Fibroblast of upper back skin (primary cell): ENCODE measurements at places on chromosomes 6 and 20.

DNA sequence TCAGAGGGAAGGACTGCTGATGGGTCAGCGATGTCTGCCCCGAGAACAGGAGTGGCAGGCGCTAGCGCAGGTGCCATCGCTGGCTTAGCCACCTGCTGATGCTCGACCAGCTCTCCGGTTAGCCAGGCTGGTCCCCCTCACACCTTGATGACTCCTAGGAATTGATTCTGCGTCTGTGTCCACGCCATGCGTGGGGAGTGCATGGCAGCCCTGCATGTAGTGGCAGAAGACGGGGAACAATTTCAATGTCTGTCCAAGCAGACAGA is 6.7 kb downstream of the SS18L1 start:
- DNase-seq = no peak

GRCh38 chr6:85677234-85677956 is 34.7 kb upstream of the SYNCRIP start:
- DNase-seq = peak; percentile 38

DNA sequence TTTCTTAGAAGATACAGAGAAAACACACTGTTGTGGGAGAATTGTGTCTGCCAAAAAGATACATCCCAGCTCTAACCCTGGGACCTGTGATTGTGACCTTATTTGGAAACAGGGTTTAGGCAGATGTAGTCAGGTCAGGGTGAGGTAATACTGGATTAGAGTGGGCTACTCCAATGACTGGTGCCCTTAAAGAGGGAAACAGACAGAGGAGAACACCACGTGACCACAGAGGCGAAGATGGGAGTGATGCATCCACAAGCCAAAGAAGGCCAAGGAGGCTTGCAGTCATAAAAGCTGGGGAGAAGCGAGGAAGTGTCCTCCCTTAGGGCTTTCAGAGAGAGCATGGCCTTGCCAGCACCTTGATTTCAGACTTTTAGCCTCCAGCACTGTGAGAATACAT is 35.6 kb downstream of the SLC52A3 start:
- no peak for DNase-seq

DNA sequence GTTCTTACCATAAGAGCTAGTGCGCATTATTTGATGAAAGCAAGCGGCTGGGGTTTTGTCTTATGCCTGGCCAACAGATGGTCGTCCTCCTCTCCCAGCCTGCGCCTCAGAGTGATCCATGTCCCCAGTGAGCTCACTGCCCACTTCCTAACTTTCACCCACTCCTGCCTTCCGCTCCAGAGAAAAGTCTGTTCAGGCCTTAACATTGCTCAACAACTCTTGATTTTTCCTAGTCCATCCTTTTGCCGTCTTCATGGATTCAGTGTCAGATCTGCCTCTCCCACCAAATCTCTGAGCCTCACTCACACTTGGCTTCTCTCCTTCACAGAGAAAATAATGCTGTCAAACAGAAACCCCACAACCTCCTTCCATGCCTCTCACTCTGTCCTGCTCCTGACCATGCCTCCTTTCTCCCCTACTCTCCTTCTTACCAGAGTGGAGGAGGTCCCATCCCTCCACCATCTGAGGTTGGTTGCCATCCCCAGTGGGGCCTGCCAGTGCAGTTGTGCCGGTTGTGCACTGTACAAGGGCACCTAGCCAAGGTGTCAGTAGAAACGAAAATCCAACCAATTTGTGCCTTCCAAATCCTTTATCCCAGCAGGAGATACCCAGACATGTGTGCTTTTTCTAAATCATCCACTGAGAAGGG is 58.9 kb upstream of the SRSF6 start:
- DNase-seq = no peak

DNA sequence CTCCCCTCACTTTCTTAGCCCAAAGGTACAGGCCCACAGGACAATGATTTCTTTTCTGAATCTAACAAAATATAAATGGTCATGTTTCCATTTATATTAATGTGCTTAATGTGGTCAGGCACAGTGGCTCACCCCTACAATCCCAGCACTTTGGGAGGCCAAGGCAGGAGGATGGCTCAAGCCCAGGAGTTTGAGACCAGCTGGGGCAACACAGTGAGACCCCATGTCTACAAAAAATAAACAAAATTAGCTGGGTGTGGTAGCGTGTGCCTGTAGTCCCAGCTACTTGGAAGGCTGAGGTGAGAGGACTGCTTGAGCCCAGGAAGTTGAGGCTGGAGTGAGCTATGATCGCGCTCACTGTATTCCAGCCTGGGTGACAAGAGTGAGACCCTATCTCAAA is 77.2 kb upstream of the TULP1 start:
- DNase-seq = no peak

- no peak for DNase-seq
Observed at GRCh38 chr6:169656546-169657283, 45.1 kb downstream of the WDR27 start.

GRCh38 chr6:116533233-116533957 is 12.1 kb downstream of the TRAPPC3L start:
- no peak for DNase-seq

DNA sequence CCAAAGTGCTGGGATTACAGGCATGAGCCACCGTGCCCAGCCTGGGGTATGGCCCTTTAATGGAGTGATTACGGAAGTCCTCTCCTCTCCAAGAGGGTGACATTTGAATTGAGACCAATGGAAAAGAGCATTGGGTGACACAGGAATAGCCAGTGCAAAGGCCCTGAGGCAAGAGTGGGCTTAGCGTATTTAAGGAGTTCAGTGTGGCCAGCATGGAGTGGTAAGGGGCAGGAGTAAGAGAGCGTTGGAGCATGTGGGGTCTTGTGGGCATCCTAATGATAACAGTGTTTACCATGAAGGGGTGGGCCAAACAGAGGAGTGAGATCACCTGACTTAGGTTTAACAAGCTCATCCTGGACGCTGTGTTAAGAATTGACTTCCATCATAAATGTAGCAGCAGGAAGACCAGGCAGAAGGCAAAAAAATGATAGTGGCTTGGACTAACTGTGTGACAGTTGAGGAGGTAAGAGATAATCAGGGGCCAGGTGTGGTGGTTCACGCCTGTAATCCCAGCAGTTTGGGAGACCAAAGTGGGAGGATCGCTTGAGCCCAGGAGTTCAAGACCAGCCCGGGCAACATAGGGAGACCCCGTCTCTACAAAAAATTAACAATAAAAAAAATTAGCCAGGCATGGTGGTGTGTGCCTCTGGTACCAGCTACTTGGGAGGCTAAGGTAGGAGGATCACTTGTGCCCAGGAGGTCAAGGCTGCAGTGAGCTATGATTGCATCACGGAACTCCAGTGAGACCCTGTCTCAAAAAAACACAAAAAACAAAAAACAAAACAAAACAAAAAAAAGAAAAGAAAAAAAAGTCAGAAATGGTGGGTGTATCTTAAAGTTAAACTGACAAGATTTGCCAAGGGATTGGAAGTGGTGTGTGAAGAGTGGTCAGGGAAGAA is 40.7 kb downstream of the TAF8 start:
- DNase-seq = no peak

DNA sequence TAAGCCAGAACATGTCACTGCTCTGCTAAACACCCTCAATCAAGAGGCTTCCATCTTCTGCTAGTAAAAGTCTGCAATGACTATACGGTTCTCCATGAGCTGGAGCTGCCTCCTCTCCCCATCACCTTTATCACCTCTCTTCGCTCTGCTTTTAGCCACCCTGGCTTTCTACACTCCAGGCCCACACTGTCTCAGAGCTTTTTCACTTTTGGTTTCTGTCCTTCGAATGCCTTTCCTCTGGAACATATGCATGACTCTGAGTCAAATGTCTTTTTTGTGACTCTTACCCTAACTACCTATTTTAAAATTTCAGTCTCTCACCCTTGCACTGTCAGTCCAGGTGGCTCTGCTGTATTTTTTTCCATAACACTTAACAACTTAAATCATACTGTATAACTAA is 525.4 kb upstream of the RNF217 start:
- no peak for DNase-seq

DNA sequence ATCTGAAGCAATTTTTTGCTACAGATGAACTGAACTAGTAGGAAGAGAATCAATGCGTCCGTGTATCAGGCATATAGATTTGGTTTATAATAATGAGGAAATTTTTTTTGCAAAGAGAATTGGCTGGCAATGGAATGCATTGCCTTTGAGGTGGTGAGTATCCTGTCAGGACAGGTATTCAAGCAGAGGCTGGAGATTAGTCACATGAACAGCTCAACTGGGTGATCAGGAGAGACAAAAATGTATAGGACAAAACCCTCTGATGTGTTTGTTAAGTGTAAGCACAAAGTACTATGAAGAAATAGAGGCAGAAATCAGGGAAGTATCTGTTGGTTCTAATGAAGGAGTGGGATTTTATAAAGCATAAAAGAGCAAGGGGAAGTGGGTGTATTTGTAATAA is 80.5 kb downstream of the ISM1 start:
- no peak for DNase-seq

GRCh38 chr6:25627001-25627400 is 25.0 kb upstream of the SCGN start:
- DNase-seq = no peak

GRCh38 chr6:70304616-70305015 is 1.7 kb upstream of the COL9A1 start:
- DNase-seq = no peak

- no peak for DNase-seq
Observed at GRCh38 chr6:142716097-142716496, 228.9 kb downstream of the HIVEP2 start.

- peak; percentile 34 for DNase-seq
Observed at GRCh38 chr6:27290065-27290849, 21.8 kb downstream of the POM121L2 start.

GRCh38 chr20:59025511-59025910 is 6.3 kb downstream of the TUBB1 start:
- no peak for DNase-seq

- DNase-seq = no peak
Observed at GRCh38 chr6:117200067-117200466, 65.3 kb upstream of the VGLL2 start.

- DNase-seq = peak; percentile 9
Observed at GRCh38 chr6:118370722-118371121, 177.4 kb upstream of the PLN start.

DNA sequence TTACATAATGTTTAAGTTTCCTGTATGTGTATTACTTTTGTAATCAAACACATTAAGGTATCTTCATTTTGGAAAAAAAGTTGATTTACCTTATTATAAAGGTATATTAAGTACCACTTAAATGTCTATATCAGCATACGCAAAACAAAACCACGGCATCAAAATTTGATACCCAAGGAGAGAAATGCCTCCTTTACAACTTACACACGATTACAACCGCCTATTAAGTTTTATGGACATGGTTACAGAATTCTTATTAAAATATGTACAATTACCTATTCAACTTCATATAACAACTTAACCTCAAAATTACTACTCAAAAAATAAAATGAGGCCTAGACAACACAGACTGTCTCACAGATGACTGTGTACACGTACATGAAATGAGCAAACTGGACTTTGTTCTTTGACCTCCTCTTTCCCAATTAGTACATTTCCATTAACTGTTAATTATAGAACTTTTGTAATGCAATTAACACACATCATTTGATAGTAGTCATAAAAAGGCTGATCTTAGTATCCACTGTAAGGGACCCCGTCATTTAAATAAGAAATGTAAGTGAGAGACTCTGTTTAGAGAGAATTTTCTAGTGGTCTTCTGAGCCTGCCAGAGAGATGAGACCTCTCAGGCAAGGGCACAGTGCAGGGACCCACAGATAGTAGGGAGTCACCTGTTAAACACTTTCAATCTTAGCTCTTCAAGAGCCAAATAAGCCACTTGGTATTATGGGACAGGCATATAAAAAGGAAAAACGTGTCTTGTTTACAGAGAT is 2.5 kb downstream of the DIDO1 start:
- DNase-seq = no peak

- DNase-seq = no peak
Observed at GRCh38 chr6:3019065-3019464, 19.4 kb downstream of the NQO2 start.

DNA sequence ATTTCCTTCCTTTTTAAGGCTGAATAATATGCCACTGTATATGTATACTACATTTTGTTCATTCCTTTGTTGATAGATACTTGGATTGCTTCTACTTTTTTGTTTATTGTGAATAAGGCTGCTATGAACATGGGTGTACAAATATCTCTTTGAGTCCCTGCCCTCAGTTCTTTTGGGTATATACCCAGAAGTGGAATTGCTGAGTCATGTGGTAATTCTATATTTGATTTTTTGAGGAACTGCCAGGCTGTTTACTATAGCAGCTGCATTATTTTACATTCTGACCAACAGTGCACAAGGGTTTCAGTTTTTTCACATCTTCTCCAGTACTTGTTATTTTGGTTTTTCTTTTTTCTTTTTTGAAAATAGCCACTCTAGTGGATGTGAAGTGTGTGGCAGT is 34.1 kb downstream of the CDS2 start:
- DNase-seq = no peak

GRCh38 chr20:49969234-49969633 is 13.5 kb upstream of the SNAI1 start:
- DNase-seq = no peak

GRCh38 chr20:60484316-60484715 is 526.1 kb downstream of the CDH26 start:
- no peak for DNase-seq

- DNase-seq = no peak
Observed at GRCh38 chr20:36093804-36094145, 60.8 kb upstream of the EPB41L1 start.

- no peak for DNase-seq
Observed at GRCh38 chr6:49618257-49618656, 18.4 kb downstream of the RHAG start.

DNA sequence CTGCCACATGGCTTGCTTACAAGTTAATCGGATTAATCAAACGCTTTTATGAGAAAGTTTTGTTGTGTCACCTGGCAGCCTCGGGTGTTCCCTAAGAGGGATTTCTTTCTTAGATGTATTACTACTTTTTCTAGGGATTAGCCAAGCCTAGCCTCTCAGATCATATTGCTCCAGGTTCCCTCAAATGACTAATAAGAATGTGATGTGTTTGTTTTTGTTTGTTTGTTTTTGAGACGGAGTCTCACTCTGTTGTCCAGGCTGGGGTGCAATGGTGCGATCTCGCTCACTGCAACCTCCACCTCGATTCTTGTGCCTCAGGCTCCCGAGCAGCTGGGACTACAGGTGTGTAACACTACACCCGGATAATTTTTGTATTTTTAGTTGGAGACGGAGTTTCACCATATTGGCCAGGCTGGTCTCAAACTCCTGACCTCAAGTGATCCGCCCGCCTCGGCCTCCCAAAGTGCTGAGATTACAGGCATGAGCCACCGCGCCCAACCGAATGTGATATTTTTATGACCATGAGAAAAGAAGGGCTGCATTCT is 977 bp downstream of the HMGN4 start:
- DNase-seq = no peak

- peak; percentile 32 for DNase-seq
Observed at GRCh38 chr6:109580519-109580918, 97.5 kb upstream of the ZBTB24 start.
